ENCODE measurements at places on chromosomes 12 and 14. TPM values are rescaled to one million over a fixed set of nuclear protein-coding genes. Genes with fewer than 3 reads are reported as not detected.

GRCh38 chr14:76090616-76091391, 60.9 kb upstream of the GPATCH2L start:
- peak; percentile 86 for DNase-seq

DNA sequence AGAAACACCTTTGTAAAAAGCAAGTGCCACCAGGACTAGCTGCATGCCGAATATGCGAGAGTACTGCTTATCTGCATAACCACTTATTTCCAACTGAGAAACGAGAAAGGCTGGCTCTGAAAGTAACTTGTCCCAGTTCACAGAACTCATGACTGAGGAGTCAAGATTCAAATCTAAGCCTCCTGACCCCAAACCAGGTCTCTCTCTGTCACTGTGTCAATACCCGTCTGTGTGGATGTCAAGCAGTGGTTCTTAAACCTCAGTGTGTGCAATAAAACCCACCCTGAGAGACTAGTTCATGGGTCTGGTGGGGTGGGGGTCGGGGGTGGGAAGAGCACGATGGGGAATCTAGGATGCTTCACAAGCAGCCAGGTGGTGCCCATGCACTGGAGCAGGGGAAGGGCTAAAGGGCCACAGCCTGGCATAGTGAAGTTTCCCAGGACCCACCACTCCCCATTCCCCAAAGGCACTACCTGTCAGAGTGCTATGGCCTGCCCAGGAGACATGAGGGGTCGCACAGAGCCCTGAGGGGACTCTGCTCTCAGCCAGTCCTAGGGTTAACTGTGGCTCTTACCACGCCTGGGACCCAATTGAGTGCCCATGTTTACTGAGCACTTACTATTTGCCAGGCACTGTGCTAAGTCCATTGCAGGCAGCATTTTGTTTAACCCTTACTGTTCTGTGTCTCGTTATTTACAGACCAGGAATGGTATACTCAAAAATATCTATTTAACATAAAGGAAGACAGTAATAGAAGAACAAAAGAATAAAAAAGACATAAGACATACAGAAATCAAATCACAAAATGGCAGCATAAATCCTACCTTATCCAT, 33.4 kb upstream of the PNMA1 start:
- no peak for DNase-seq

Gene HRK
- not detected for total RNA-seq

DNA sequence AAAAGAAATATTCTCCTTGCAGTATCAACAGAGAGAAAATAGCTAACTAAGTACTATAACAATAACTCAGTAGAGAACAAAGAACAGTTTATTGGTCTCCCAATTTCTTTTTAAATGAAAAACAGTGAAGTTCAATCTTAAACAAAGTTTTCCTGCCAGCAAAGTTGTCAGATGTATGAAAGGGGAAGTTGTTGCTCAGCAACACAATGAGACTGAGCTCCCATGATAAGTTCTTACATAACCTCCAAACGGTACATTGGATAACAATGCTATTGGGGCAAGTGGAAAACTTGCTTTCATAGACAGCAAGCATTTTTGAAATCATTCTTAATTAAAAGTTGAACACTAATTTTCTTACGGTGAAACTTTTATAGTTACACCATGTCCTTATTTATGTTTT, 94.9 kb downstream of the ALG10B start:
- no peak for DNase-seq

GRCh38 chr12:76031414-76032042, at the start of gene PHLDA1:
Gene PHLDA1, minus strand, starts transcription at chr12:76031776.
- DNase-seq, result peak; percentile 98

DNA sequence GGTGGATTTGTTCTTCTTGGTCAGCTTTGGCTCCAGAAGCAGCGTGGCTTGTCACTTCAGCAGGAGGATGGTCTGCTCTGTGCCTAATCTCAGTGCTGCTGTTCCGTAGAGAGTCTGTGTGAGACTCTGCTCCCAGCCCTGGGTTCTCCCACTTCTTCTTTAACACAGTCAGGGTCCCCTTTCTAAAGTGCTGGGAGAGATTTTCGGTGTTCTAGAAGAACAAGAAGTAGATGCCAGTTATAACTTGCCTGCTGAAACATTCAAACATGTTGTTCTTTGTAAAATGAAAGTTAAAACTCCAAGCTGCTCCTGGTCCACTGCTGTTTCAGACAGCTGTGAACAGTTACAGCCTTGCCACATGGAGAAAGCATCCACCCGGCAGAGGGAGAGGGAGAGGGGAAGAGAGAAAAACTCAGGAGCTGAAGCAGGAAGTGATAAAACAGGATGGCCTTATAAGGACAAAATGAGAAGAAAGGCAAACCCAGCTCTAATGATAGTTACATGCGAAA, 55.2 kb upstream of the CERS5 start:
- DNase-seq, result no peak

GRCh38 chr12:6326316-6327228, 15.3 kb downstream of the TNFRSF1A start:
- DNase-seq, result no peak

Gene TBX3
- total RNA-seq, result 6.3 TPM

DNA sequence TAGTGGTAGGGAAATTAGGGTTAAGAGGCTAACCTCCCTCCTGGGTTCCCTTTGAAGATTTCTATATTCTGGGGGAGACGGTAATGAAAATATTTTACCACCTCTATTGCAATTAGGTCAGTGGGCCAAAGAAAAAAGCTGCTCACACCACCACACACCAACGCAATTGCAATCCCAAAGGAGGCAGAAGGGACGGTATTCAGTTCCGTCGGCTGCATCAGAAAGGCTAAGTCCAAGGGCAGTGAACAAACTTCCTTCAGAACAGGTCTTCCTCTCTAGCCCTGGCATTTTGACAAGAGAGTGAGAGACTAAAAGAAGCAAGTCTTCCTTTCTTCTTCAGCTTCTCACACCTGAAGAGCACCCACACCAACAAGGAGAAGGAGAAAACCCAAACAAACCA, 51.2 kb downstream of the OTX2 start:
- no peak for DNase-seq

Gene CLEC9A
- total RNA-seq, result not detected

Gene ALG10B
- total RNA-seq, result 8.2 TPM

DNA sequence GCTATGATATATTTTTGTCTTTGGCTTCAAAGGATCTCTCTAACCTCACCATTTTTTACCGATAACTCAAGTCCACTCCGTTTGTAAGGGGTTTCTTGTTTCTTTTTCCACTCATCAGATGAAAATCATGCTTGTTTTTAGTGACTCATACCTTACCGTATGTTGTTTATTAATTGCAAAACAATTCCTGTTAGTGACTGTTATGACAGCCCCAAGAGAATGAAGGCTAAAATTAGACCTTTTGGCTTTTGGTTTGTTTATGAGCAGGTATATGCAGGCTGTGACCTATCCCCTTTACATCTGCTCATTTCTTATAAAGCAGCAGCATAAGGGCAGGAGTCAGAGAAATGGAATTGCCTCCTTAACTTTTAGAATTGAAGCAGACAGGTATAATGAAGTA, 319.8 kb downstream of the CEP128 start:
- no peak for DNase-seq

Gene MGST1
- total RNA-seq, result 169 TPM

Gene DENND5B
- total RNA-seq, result 13.1 TPM

Gene CKAP4
- total RNA-seq, result 71.8 TPM

- DNase-seq, result no peak
Observed at GRCh38 chr14:84894254-84894653, 635.7 kb upstream of the FLRT2 start.

GRCh38 chr14:54699735-54700134, 132.8 kb downstream of the SAMD4A start:
- no peak for DNase-seq

GRCh38 chr14:99546234-99546879, 57.6 kb downstream of the CCDC85C start:
- no peak for DNase-seq

DNA sequence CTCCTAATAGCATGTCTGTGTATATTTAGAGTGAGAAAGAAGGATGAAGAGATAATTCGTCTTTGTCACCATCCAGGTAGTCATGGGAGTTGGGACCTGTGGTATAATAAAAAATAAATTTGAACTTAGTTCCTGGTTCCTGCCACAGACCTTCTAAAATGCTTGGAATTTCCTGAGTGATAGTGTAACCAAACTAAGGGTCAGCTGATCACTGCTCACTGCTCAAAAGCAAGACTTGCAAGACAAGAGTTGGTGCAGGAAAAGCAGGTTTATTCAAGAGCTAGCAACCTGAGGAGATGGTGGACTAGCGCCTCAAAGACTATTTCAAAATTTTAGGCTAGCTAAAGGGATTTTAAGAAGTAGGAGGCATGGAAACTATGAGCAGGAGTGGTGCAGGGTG, 19.1 kb downstream of the ANG start:
- no peak for DNase-seq

DNA sequence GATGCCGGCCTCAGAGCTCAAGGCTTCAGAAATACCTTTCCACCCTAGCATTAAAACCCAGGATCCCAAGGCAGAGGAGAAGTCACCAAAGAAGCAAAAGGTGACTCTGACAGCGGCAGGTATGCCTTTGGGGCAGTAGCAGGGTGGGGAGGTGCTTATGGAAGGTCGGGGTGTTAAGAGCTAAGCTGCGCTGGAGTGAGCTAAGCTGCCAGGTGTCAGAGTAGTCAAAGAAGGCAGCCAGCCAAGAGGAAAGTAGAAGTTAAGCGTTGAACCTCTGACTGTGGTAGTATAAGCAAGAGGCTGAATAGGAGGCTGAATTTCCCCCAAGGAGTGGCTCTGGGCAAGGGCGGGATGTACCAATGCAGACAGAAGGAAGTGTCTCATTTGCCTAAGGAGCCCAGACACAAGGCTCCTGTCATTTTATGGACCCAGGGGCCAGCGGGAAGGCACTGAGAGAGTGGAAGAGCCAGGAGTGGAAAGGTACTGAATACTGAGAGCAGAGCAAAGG, 29.2 kb downstream of the DYRK4 start:
- DNase-seq, result no peak

DNA sequence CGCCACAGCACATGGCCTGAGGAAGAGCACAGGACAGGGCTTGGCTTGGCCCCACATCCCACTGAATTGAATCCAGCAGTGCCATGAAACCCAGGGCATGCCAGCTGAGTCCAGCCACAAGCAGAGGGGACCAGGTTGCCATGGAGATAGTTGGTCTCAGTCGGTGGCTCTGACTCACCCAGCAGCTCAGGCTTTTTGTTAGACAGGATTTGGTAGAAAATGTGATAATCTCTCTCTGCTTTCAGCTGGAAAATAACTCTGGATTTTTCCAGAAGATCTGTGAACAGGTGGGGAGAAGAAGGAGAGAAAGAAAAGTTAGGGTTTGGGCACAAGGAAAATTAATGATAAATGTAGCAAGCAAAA, 4.8 kb downstream of the MYH7 start:
- no peak for DNase-seq

- no peak for DNase-seq
Observed at GRCh38 chr12:60172266-60173211, 576.7 kb downstream of the SLC16A7 start.

Gene GPD1
- total RNA-seq, result 4.5 TPM

Measured in posterior vena cava (tissue), 2 donors.